Sigmoid colon (tissue), 7 donors: ENCODE measurements at places on chromosomes 2 and 18. TPM values are rescaled to one million over a fixed set of nuclear protein-coding genes. Genes with fewer than 3 reads are reported as not detected.

The RSAD2 gene
- 13.2 TPM for total RNA-seq

The APLF gene
- total RNA-seq = 11.1 TPM

DNA sequence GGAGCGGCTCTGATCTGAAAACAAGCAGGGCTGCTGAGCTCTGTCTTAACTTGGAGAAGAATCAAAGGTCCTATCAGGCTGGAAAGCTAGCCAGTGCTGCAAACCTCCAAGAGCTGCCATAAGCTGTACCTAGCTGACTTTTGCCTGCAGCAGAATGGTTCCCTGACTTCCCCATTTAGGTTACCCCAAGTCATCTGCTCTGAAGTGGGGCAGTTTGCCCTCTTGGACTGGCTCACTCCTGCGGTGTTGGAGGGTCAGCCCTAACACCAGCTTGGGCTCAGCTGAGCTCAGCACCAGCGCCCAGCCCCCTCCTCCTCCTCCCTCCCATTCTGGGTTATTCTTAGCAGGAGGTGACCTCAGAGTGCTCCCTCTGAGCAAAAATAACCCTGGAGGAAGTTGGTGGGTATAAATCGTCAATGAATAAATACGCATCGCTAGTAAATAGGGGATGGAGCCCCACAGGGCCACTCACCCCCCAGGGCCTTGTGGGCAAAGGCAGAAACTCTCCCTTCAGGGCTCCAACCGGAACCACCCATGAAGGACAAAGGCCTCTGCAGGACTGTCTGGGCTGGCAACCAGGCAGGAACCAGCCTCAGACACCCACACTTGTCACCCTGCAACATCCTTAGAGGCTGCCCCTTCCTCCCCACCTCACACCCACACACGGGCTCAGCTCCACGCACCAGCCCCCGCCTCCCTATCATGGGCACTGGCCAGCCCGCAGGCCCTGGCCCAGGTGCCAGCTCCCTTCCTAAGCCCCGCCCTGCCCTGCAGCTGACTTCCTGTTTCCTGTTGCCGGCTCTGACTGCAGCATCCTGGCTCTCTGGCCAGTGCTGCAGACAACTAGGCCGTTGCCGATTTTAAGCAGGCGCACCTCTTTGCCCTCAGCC, 46.9 kb downstream of the DNMT3A start:
- H3K4me3 ChIP-seq = no peak overlapping the region
- peaks cover 16% of the 10 kb centered on the region for H3K36me3 ChIP-seq

DNA sequence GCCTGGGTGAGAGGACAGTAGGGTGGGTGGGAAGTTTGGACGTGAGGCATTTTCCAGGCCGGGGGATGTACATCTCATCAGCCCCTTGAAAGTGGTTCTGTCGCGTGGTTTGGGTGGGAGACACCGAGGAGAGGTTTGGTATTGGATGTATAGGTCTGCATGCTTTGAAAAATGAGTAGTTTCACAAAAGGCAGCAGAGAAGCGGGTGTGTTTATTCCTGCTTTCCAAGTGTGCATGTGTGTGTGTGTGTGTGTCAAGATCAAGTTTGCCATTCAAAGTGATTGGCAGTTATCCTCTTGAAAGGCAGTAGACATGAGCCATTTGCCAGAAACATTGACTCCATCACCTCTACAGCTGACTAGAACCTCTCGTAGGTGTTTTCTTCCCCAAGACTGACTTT, 423.1 kb upstream of the POU3F3 start:
- no peaks in the 10 kb centered on the region for H3K4me1 ChIP-seq
- no peaks in the 10 kb centered on the region for H3K36me3 ChIP-seq
- no peak for DNase-seq
- H3K4me3 ChIP-seq = no peak overlapping the region
- H3K27ac ChIP-seq = no peak overlapping the region

DNA sequence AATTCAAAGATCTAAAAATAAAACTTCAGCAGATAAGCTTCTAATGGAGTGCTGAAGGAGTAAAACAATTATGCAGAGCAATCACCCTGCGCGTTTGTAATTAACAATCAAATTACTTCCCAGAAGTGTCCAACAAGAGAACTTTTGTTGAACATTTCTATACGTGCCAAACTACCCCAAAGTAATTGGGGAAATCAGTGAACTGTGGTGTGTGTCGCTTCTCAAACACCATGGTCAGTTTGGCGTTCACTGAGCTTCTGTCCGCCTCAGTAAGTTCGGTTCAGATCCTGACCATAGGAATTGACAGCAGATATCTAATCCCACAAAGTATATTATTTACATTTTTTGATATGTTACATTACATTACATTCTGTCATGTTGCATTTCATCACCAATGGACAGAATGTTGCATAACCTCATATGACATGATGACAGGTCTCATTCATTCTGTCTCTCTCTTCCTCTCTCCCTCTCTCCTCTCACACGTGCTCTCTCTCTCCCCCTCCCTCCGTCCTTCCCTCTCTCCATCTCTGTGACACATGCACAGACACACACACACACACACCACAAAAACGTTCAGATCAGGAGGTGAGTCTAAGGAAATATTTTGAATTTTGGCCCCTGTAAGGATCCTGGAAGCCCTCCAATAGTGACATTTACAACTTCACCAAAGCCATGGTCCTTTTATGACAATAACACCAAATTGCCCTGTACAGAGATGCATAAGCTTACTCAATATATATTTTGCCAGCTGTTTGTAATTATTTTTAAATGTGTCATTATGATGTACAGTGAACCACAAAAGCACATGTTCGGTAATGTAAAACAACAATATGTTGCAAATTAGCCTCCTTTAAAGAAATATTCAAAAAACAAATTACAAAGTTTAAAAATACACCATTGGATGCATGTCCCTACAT, 269.2 kb downstream of the FIGN start:
- no peak overlapping the region for H3K4me3 ChIP-seq
- peaks cover 3% of the 10 kb centered on the region for H3K4me1 ChIP-seq
- H3K36me3 ChIP-seq = no peaks in the 10 kb centered on the region
- no peak overlapping the region for H3K27ac ChIP-seq

- H3K36me3 ChIP-seq = peaks cover 16% of the 10 kb centered on the region
- H3K27ac ChIP-seq = no peak overlapping the region
- no peaks in the 10 kb centered on the region for H3K27me3 ChIP-seq
Measured at GRCh38 chr2:46384457-46384815, 87.2 kb downstream of the EPAS1 start.

DNA sequence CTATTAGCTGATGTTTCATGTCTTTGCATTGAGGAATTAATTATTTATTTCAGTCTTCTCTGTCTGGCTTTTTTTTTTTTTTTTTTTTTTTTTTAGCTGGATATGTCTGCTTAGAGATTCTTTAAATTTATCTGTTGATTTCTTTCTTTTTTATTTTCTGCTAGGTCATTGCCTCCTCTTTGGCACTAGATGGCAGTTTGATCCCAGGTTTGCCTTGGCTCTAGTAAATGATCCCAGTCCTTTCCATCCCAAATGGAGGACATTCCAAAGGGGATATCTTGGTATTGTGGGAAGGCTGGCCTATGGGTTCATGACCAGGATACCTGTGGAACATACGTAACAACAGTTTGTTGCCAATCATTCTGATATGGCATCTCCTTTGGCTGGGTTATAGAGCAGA, 339.5 kb upstream of the GCFC2 start:
- no peaks in the 10 kb centered on the region for H3K4me1 ChIP-seq
- no peak for DNase-seq
- H3K27me3 ChIP-seq = no peaks in the 10 kb centered on the region
- no peaks in the 10 kb centered on the region for H3K36me3 ChIP-seq

DNA sequence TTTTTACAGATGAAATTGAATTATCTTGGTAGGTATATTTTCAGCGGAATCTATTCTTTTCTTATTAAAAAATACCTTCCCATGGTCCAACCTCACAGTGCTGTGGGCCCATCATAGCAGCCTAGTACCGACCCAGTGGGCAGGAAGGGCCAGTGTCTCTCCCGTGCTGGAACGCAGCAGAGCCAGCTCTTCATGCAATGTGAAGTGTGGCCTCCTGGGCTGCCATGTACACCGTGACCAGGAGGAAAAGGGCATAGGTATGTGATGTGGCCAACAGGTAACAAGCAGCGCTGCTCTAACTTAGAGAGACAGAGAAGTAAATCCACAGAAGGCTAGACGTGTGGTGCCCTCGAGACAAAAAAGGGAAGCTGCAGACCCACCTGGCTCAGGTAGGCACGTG, 221.1 kb upstream of the SALL3 start:
- no peak overlapping the region for H3K27ac ChIP-seq
- no peak overlapping the region for H3K4me3 ChIP-seq
- no peaks in the 10 kb centered on the region for H3K36me3 ChIP-seq
- DNase-seq = no peak

- no peaks in the 10 kb centered on the region for H3K27me3 ChIP-seq
- peaks cover 39% of the 10 kb centered on the region for H3K36me3 ChIP-seq
- H3K4me1 ChIP-seq = no peaks in the 10 kb centered on the region
- no peak overlapping the region for H3K4me3 ChIP-seq
- peak; percentile 71 for DNase-seq
Measured at GRCh38 chr2:238256594-238257104, 16.8 kb upstream of the HES6 start.
